ENCODE measurements at places on chromosomes 6 and 20.

- DNase-seq = no peak
- no peaks in the 10 kb centered on the region for H3K36me3 ChIP-seq
- H3K27me3 ChIP-seq = peaks cover 1% of the 10 kb centered on the region
- no peak overlapping the region for H3K27ac ChIP-seq
Measured at GRCh38 chr6:40479706-40480105, 107.5 kb downstream of the LRFN2 start.

DNA sequence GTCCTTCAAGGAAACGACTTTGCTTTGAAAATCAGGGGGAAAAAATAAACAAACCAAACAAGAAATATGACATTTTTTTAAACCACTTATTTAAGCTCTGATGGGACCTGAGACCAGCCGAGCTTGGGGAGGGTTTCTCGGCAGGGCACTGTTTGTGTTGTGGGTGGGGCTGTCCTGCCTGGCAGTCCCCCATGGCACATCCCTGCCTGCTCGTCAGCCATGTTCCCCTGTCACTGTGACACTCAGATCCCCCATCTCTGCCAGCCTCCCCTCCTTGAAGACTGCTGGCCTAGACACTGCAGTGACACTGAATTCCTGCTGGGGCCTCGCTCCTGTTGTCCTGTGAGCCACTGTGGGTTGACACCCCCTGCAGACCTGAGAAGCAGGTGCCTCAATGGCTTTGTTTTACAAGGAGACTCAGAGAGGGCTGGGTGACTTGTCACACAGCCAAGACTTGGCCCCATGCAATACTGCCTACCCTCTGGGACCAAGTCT is 95.1 kb upstream of the PTPN1 start:
- peaks cover 2% of the 10 kb centered on the region for H3K4me1 ChIP-seq
- no peaks in the 10 kb centered on the region for H3K27me3 ChIP-seq
- H3K4me3 ChIP-seq = no peak overlapping the region
- H3K36me3 ChIP-seq = no peaks in the 10 kb centered on the region
- no peak overlapping the region for H3K27ac ChIP-seq

DNA sequence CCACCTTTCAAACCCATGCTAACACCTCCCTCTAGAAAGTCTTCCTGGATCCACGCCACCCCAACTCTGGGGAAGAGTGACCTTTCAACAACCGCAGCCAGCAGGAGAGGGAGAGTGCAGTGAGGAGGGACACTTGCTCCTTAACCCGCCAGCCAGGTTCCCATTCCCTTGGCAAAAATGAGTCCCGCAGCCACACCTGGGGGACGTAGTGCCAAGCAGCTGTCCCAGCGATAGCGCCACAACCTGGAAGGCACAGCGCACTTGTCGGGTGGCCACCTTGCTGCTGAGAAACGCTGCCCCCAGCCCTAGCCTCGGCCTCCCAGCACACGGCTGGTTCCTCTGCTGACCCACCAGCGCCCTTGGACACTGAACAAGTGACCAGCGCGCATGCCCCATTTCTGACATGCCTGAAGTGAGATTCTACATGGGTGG is 119.3 kb downstream of the JPH2 start:
- H3K4me3 ChIP-seq = peak overlapping the region; percentile 91
- DNase-seq = peak; percentile 13
- H3K27me3 ChIP-seq = no peaks in the 10 kb centered on the region
- H3K4me1 ChIP-seq = peaks cover 69% of the 10 kb centered on the region
- H3K27ac ChIP-seq = peak overlapping the region; percentile 100

- H3K4me1 ChIP-seq = peaks cover 9% of the 10 kb centered on the region
- DNase-seq = no peak
- no peak overlapping the region for H3K27ac ChIP-seq
- H3K27me3 ChIP-seq = no peaks in the 10 kb centered on the region
Measured at GRCh38 chr6:13465734-13466133, 21.7 kb downstream of the GFOD1 start.

DNA sequence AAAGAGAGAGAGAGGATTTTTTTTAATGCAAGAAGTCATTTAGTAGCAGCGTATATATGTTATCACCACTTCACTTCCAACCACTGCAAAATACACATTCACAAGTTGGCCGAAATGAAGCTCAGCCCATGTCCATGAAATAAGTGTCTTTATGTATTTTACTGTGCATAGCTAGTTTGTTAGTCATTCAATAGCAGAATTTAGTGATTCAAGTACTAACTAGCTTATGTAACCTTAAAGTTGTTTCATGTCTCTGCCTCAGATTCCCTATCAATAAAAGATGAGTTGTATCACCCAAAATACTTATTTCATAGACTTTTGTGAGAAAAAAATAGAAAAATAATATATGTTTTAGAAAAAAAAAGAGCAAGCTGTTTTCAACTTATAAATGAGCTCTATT is 153.7 kb upstream of the PRDM1 start:
- peaks cover 4% of the 10 kb centered on the region for H3K27me3 ChIP-seq
- H3K36me3 ChIP-seq = no peaks in the 10 kb centered on the region

DNA sequence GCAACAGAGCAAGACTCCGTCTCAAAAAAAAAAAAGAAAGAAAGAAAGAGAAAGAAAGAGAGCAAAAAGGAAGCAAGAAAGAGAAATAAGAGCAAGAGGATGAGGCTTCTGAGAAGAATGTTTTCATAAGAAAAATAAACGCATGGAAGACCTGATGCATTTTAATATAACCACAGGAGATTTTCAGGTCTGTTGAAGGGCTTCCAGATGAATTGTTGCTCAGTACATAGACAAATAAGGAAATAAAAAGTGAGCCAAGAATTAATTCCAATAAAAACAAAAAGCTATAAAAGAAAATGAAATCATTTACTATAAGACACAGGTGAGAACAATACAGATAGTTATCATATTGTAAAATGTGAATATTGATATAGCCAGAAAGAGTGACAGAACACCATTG is 43.5 kb downstream of the PERP start:
- H3K27me3 ChIP-seq = peaks cover 18% of the 10 kb centered on the region
- DNase-seq = no peak
- no peaks in the 10 kb centered on the region for H3K4me1 ChIP-seq
- no peak overlapping the region for H3K27ac ChIP-seq
- H3K4me3 ChIP-seq = no peak overlapping the region

- H3K4me3 ChIP-seq = no peak overlapping the region
- no peaks in the 10 kb centered on the region for H3K36me3 ChIP-seq
- no peaks in the 10 kb centered on the region for H3K27me3 ChIP-seq
- DNase-seq = no peak
Measured at GRCh38 chr20:33518071-33518470, 28.2 kb downstream of the CBFA2T2 start.

DNA sequence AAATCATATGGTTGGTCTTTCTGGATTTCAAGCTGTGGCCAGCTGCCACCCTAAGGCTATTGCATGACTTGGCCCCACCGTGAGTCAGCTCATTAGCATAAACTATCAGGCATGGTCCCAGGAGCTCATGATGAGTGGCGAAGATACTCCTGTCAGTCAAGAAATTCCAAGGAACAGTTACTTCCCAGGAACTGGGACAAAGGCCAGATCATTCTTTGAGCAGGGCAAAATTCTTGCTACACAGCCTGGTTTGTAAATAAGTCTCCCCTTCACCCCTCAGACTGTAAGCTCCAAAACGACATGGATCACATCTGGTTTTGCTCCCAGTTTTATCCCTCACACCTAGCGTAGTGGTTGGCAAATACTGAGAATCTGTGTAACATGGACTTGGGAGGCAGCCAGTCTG is 33.0 kb upstream of the KIAA1586 start:
- no peak overlapping the region for H3K27ac ChIP-seq
- no peaks in the 10 kb centered on the region for H3K36me3 ChIP-seq
- H3K27me3 ChIP-seq = peaks cover 3% of the 10 kb centered on the region
- H3K4me3 ChIP-seq = no peak overlapping the region
- no peak for DNase-seq
- H3K4me1 ChIP-seq = no peaks in the 10 kb centered on the region

DNA sequence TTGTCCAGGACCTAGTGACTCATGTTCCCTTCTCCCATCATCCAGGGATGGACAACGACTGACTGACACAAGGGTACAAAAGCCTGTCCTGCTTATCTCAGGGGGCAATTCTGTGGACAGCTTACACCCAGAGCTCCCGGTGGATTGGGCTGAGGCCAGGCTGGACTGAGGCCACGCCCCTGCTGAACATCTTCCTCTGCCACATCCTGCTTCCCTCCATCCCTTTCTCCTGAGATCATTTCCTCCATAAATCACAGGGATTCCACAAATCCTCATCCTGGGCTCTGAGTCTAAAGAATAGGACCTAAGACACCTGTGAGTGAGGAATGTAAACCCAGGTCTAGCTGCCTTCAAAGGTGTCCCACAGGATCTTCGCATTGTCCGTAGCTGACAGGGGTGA is 30.4 kb upstream of the RNF24 start:
- no peak for DNase-seq
- no peak overlapping the region for H3K4me3 ChIP-seq
- H3K36me3 ChIP-seq = no peaks in the 10 kb centered on the region
- H3K4me1 ChIP-seq = no peaks in the 10 kb centered on the region
- no peak overlapping the region for H3K27ac ChIP-seq
- no peaks in the 10 kb centered on the region for H3K27me3 ChIP-seq

DNA sequence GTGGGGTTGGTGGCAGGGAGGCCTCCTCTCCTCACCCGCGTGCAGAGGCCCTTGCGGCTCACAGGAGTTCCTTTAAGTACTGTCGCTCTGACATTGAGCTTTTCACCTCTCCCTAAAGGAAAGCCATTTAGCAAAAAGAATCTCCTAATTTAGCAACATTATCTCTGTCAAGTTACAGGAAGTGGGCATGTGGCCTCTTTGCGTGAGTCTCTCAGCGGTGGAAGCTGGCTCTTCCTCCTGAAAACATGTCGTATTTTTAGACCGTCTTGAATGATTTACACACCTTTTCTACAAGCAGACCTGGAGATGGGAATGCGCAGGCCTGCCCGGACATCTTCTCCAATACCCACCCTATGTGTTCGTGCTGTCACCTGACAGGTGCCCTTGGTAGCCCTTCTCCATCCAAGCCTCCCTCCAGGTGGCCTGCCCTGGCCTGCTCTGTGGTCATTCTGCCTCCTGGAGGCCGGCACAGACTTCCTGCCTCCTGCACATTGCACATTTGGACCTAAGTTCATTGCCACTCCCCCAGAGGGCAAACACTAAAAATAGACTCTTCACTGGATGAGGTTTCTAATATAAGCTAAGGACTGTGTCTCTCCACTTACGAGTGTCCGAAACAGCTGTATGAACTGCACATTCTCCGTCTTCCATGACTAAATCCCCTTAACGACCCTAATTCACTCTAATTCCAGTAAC is 18.5 kb upstream of the PHACTR3 start:
- H3K36me3 ChIP-seq = no peaks in the 10 kb centered on the region
- no peak overlapping the region for H3K27ac ChIP-seq
- DNase-seq = no peak
- H3K4me1 ChIP-seq = peaks cover 9% of the 10 kb centered on the region

- no peaks in the 10 kb centered on the region for H3K36me3 ChIP-seq
- H3K27ac ChIP-seq = no peak overlapping the region
- no peak for DNase-seq
- no peak overlapping the region for H3K4me3 ChIP-seq
Measured at GRCh38 chr20:39985271-39985827, 703.7 kb downstream of the MAFB start.

GRCh38 chr6:148709577-148709976 is 37.3 kb upstream of the UST start:
- H3K4me3 ChIP-seq = no peak overlapping the region
- DNase-seq = no peak
- no peaks in the 10 kb centered on the region for H3K36me3 ChIP-seq
- no peaks in the 10 kb centered on the region for H3K4me1 ChIP-seq
- H3K27ac ChIP-seq = no peak overlapping the region

- H3K27me3 ChIP-seq = no peaks in the 10 kb centered on the region
- H3K4me1 ChIP-seq = peaks cover 50% of the 10 kb centered on the region
- H3K36me3 ChIP-seq = peaks cover 4% of the 10 kb centered on the region
- peak overlapping the region; percentile 99 for H3K27ac ChIP-seq
- DNase-seq = no peak
Measured at GRCh38 chr6:52394251-52394666, 25.9 kb upstream of the EFHC1 start.

DNA sequence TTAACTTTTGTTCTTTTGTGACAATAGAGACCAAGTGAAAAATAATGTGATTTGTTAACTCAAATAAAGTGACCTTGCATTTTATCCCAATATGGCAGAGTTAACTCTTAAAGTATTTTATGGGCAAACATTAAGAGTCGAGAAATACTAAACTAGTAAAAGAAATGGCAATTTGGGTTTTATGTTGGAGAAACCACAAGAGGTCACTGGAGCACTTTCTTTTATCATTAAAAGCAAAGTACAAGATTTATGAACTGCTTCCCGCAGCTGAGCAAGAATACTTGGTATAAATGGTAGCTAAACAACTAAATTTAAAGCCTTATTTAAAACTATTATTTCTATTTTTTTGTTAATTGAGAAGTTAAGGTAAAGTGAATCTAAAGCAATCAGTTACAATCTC is 33.5 kb upstream of the MCM9 start:
- no peaks in the 10 kb centered on the region for H3K36me3 ChIP-seq
- H3K27me3 ChIP-seq = no peaks in the 10 kb centered on the region
- no peak for DNase-seq
- H3K4me1 ChIP-seq = no peaks in the 10 kb centered on the region
- H3K27ac ChIP-seq = no peak overlapping the region

GRCh38 chr20:33552519-33552918 is 62.6 kb downstream of the CBFA2T2 start:
- peaks cover 33% of the 10 kb centered on the region for H3K4me1 ChIP-seq
- H3K36me3 ChIP-seq = peaks cover 18% of the 10 kb centered on the region
- DNase-seq = no peak
- H3K27me3 ChIP-seq = no peaks in the 10 kb centered on the region

DNA sequence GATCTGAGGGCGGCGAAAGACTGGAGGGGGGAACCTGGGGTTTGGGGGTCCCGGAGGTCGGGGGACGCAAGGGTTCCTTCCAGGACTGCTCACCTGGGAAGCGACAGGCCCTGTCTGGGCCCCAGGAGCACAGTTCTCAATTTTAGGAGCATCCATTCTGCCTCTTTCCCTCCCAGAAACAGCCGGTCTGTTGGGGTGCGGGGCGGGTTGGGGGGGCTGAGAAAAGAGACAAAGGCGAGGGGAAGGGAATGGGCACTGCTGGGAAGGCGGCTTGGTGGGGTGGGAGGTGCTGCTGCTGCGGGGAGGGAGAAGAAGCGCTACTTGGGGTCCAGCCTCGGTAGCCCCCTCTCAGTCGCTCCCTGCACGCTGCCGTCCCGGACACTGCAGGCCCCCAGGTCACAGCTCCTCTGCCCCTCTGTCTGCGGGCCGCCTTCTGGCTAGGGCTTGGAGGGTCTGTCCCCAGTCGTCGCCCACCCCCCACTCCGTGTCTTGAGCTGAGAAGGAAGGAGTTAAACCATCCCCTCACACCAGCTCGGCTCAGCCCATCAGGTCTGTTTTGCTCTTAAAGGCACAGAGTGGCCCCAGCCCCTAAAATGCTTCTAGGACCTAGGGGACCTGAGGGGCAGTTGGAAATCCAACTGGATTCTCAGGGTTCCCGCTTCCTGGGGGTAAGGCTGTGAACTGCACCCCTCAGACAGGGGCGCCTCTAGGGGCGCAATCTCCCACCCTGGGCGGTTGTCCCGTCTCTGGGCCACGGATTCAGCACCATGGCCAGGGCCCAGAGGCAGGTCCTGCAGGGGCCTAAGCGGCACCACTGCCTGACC is 690 bp downstream of the GDAP1L1 start:
- peak overlapping the region; percentile 50 for H3K4me3 ChIP-seq
- peaks cover 10% of the 10 kb centered on the region for H3K27me3 ChIP-seq
- no peak overlapping the region for H3K27ac ChIP-seq
- DNase-seq = no peak
- H3K36me3 ChIP-seq = no peaks in the 10 kb centered on the region
